OCI-M1 (cell line): ENCODE measurements at places on chromosomes 7 and 10.

DNA sequence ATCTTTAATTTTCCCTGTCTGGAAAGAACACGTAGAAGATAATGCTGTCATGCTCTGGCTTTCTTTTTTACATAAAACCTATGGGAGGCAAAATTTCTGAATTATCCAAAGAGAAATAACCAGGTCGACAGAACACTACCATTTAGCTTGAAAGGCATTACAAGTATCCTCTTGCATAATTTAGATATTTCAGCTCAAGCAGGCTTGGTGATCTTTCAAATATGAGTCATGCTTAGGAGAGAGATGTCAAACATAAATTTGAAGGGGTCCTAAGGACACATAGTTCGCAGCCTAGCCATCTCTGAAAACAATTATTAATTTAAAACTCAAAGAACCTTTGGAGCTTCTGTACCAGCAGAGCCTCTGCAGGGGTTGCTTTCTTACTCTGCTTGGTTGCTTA lies 100.9 kb downstream of the FAS start:
- peak; percentile 78 for DNase-seq

- DNase-seq, result no peak
Measured at GRCh38 chr7:129906700-129907099, 46.1 kb downstream of the UBE2H start.

GRCh38 chr10:22250897-22251660 lies 33.3 kb upstream of the EBLN1 start:
- peak; percentile 47 for DNase-seq

GRCh38 chr10:34622945-34623344 lies 192.2 kb downstream of the PARD3 start:
- no peak for DNase-seq

DNA sequence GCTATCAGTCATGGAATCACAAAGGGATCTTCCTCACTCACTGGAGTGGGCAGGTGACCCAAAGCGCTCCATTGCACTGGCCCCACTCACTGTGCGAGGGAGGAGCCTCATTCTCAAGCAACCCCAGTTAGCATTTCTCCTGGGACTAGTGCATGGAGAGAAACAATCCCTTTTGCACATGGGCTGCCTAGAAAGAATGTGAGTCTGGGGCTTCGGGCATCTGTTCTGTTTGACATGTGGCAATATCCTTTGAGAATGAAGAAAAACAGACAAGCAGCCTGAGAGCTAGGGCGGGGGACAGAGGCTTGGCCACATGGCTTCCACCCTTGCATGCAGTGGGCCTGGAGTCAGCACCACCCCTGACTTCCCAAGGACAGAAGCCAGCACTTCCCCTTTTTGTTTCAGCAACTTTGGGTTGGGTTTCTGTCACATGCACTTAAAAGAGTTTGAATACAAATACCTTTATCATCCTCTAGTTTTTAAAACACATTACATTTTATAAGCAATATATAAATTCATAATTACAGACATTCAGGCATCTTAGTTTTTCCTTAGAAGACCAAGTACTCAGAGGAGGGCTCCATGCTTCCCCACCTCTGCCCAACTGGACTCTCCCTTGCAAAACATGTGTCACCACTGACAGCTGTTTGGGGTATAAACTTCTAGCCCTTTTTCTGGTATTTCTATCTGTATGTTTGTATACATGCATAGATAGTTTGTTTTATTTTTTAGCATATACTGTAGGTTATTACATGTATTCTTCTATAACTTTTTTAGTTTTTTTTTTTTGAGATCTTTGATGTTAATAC lies 73.8 kb downstream of the RBM20 start:
- DNase-seq, result peak; percentile 89
